ENCODE measurements at places on chromosomes 1 and 21. TPM values are rescaled to one million over a fixed set of nuclear protein-coding genes. Genes with fewer than 3 reads are reported as not detected.

Gene FCRL1
- 0.16 TPM for total RNA-seq

Gene LAD1
- not detected for total RNA-seq

Gene MFAP2
- total RNA-seq: 5.6 TPM

Gene E2F2
- total RNA-seq: 0.78 TPM

Gene PRKAB2
- total RNA-seq: 33.4 TPM

Gene RPAP2
- total RNA-seq: 41.5 TPM

Gene OR6N1
- not detected for total RNA-seq

Gene RERE
- 1,292 TPM for total RNA-seq

Gene CR2
- not detected for total RNA-seq

Gene RBM11
- total RNA-seq: 16.2 TPM

Gene BOLA1
- total RNA-seq: 12.0 TPM

Gene NBPF6
- total RNA-seq: not detected

Gene TRAPPC10
- 23.1 TPM for total RNA-seq

Gene PCBP3
- 5.5 TPM for total RNA-seq

Gene AMIGO1
- 10.3 TPM for total RNA-seq

Gene LIN28A
- not detected for total RNA-seq

Gene CFHR1
- total RNA-seq: 0.94 TPM

Gene EPS15
- total RNA-seq: 189 TPM

Gene ERI3
- total RNA-seq: 99.2 TPM

Gene TMEM81
- 3.4 TPM for total RNA-seq

Gene BRINP2
- 15.0 TPM for total RNA-seq

Gene DMRTB1
- total RNA-seq: not detected

Gene INAVA
- total RNA-seq: 1.4 TPM

Gene MMEL1
- 3.7 TPM for total RNA-seq

Gene RIMS3
- 24.6 TPM for total RNA-seq

Gene PRAMEF17
- total RNA-seq: not detected

Gene PLCH2
- 4.2 TPM for total RNA-seq

Gene CFHR3
- total RNA-seq: not detected

Gene ELOVL1
- total RNA-seq: 7.0 TPM

All from occipital lobe (tissue), 3 donors.